ENCODE measurements at places on chromosomes 3 and 15.

DNA sequence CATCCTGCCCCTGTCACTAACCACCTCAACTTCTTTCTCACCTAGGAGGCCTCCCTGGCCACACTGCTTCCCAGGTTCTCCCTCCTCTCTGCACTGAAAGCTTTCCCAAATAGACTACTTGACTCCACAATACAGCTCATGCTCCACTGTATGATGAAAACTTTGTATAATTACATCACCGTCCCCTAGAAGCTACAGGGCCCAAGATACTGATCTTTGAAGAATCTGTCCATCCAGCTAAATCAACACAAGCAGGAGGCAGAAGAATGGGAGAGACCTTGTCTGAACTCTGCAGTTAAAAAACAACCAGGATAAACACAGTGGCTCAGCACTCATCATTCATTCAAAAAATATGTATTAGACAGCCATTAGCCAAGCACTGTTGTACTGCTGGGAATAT lies 26.4 kb upstream of the RPS17 start:
- no peak for DNase-seq

DNA sequence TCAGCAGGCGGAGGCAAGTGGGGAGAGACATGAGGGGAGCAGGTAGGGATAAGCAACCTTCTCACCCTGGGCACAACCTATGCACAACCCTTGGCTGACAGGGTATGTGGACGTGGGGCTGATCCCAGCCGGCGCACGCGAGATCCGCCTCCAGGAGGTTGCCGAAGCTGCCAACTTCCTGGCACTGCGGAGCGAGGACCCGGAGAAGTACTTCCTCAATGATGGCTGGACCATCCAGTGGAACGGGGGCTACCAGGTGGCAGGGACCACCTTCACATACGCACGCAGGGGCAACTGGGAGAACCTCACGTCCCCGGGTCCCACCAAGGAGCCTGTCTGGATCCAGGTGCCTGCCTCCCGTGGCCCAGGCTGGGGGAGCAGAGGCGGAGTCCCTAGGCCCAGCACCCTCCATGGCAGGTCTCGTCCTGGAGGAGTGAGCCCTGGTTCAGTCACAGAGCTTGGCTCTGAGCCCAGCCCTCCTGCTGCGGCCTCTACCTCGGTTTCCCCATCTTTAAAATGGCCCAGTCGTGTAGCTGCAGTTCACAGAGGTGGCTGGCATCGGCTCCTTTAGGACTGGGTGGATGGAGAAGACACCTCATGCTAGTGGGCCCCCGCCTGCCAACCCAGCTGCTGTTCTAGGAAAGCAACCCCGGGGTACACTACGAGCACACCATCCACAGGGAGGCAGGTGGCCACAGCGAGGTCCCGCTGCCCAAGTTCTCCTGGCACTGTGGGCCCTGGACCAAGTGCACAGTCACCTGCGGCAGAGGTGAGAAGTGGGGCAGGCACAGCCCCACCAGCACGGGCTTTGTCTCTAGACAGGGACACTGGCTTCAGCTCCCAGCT lies 96.0 kb downstream of the TBC1D2B start:
- DNase-seq = no peak

DNA sequence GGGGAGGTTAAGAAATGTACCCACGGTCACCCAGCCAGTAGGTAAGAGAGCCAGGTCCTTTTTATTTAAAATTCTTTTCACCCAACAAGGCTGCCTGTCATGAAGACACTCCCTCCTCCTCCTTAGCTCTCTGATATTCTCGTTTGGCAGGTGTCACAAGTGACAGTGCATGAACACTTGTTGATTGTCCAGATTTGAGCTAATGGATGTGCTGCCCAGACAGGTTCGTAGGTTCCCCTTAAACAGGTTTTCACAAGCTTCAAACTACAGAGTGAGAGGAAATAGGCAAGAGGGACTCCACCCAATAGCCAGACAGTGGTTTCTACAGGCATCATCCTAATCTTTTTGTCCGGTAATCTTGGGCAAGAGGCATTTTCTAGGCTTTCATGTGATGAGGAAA lies 32.2 kb downstream of the ATP13A4 start:
- DNase-seq = no peak

DNA sequence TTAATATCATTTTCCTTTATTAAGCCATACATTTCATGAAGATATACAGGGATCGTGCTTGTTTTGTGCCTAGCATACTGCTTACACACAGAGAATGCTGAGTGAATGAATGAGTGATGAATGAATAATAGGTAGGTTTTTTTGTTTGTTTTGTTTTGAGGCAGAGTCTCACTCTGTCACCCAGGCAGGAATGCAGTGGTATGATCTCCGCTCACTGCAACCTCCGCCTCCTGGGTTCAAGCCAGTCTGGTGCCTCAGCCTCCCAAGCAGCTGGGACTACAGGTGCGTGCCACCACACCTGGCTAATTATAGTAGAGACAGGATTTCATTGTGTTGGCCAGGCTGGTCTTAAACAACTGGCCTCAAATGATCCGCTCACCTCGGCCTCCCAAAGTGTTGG lies 400.0 kb downstream of the ROBO1 start:
- DNase-seq = no peak

DNA sequence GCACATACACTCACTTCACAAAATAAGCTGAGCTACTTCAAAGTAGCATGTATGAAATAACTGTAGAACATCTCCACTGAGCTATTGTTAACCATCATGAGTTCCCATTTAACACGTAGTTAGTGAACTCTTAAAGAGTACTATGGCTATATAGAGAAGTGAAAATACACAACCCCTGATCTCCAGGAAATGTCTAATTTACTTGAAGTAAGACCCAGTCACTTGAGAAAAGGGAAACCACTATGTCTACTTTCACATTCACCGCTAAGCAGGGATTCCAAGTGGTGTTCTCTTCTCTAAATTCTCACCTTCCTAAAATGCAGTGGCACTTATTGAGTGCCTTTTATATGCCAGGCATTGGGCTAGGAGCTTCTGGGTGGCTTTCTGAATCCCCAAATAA lies 35.0 kb upstream of the COLQ start:
- DNase-seq = no peak

- no peak for DNase-seq
These were observed 26.1 kb downstream of the CMSS1 start for GRCh38 chr3:99843590-99844258.

- no peak for DNase-seq
These were observed 44.1 kb downstream of the MRPL3 start for GRCh38 chr3:131458653-131459052.

GRCh38 chr15:30973379-30973778 lies 18.0 kb downstream of the MTMR10 start:
- DNase-seq = no peak

- DNase-seq = no peak
These were observed 70.5 kb upstream of the XCR1 start for GRCh38 chr3:46097691-46098241.

DNA sequence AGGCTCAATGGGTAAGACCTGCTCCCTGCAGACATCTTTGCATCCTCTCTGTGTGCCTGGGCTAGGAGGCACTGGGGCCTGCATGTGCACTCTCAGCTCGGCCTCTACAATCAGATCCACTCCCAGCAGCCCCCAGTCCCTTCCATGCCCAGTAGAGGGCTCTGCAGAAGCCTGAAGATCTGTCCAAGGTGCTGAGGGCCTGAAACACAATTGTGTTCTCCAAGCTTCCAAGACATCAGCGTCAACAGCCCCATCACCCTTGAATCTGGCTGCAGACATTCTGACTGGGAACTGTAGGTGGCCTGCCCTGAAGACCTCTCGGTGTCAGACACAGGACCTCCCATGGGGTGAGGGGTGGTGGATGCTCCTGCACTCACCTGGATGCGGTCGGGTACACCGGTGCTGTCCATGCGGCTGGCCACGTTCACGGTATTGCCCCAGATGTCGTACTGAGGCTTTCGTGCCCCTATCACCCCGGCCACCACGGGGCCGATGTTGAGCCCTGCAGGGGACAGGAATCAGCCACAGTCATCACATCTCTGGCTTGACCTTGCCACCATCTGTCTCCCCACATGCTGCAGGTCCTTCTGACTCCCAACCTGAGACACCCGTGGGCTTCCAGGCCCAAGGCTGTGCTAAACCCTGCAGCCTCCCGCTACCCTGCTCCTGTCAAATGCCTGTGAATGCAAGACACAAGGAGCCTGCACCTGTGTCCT lies 84.7 kb downstream of the SEC22A start:
- peak; percentile 29 for DNase-seq

DNA sequence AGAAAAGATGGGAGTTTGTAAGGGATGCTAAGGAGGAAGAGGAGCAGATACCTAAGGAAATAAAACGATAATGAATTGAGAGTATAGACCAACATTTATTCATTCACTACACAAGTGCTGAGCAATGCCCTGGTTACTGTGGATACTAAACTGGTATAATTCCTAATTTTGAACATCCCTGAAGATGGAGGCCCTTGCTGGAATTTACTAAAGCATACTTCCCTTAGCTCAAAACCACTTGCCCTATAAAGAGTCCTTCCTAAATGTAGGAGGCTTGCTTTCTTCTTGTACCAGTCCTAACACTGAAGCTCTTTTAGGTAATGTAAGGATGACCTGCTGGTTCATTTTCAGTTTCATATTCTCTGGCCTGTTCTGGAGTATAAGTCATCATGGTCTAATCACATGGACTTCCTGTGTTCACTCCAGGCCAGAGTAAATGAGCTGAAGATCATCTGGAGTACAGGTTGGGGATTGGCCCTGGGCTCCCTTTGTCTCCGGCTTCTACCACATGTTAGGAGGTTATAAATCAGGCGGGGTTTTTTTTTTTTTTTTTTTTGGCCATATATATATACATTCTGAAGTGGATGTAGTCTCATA lies 40.1 kb upstream of the MTMR10 start:
- DNase-seq = no peak

Data from right renal cortex interstitium (tissue), 3 donors.